ENCODE measurements at places on chromosomes 7 and 10. TPM values are rescaled to one million over a fixed set of nuclear protein-coding genes. Genes with fewer than 3 reads are reported as not detected.

DNA sequence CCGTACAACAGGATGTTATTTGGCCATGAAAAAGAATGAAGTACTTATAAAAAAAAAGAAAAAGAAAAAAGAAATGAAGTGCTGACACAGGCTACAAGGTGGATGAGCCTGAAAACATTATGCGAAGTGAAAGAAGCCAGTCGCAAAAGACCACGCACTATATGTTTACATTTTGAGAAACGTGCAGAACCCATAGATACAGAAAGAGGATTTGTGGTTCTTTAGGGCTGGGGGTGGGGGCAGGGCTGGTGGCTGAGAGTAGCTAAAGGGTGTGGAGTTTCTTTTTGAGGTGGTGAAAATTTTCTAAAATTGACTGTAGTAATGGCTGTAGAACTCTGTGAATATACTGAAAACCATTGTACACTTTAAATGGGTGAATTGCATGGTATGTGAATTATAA lies 86.0 kb upstream of the FAM20C start:
- no peak for DNase-seq

The POU6F2 gene
- not detected for total RNA-seq

- no peak for DNase-seq
These were observed 9.9 kb downstream of the AIFM2 start for GRCh38 chr10:70122742-70123141.

The GSAP gene
- 8.7 TPM for total RNA-seq

DNA sequence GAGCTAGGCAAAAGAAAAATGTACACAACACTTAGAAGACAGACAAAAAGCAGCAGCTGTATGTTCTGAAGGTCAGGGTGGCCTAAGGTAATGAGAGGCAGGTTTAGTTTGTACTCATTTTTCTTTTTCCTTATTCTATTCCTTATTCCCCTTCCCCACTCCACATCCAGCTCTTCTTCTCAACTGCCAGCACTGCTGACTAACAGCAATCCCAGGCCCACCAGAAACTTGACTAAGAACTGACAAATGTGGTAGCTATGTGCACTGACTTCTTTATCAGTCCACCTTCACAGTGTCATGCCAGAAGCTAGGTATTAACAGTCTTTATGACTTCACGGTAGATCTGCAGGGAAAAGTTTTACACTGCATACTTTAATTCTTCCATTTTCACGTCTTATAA lies 6.1 kb downstream of the COPG2 start:
- no peak for DNase-seq

GRCh38 chr10:108490944-108491343 lies 1326.4 kb upstream of the SORCS1 start:
- DNase-seq = no peak

DNA sequence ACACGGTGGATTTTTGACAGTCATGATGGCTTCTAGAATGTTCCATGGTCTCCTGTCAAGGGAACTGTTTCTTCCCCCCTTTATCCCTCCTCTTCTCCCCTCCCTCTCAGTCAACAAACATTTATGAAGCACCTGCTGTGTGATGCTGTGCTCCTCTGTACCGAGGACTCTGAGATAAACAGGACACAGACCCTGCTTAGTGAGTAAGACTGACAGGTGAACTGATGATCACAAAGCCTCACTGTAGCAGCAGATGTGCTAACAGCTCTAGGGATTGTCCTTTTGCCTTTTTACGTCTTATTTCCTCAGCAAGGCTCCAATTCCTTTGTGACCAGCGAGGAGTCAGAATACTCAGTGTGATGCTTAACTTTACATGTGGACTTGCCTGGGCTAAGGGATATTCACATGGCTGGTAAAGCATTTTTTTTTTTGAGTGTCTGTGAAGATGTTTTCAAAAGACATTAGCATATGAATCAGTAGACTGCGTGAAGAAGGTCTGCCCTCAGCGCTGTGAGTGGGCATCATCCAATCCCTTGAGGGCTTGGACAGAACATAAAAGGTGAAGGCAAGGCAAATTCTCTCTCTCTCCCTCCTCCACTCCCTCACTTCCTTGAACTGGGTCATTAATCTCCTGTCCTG lies 170.1 kb downstream of the ADRA2A start:
- DNase-seq = no peak

The ATP6V0E2 gene
- 69.0 TPM for total RNA-seq

The OR2A42 gene
- not detected for total RNA-seq

DNA sequence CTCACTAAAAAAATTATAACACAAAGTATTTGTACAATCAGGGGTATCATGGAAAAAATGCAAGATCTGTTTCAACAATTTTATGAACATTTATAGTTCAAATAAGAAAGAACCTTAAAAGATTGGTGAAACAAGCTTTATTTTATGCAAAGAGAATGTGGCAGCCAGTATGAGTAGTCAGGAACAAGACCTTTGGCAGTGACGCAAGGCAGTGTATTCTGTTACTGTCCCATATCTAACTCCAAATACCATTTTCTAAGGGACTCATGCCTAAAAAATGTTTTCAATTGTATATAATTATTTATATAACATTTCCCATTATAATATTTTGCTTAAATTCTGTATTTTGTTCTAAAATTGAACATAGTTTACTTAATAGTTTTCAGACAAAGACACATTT lies 19.1 kb upstream of the FAM53B start:
- DNase-seq = no peak

The SUFU gene
- 14.2 TPM for total RNA-seq

DNA sequence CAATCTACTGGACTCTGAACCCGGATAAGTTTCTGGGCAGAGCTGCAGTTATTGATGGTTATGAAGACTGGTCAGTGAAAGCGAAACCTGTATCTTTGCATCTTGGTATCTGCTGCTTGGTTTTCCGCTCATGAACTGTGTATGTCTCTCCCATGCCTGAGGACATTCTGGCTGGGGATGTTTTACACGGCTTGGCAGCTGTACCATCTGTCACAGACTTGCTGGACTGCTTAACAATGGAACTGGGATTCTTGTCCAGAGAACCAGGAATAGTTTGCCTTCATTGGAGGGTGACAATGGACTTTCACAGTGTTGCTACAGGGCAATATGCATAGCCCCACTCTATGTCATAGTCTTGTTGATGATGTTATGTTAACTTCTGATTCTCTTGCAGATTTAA lies 119.9 kb upstream of the TMEM106B start:
- DNase-seq = no peak

DNA sequence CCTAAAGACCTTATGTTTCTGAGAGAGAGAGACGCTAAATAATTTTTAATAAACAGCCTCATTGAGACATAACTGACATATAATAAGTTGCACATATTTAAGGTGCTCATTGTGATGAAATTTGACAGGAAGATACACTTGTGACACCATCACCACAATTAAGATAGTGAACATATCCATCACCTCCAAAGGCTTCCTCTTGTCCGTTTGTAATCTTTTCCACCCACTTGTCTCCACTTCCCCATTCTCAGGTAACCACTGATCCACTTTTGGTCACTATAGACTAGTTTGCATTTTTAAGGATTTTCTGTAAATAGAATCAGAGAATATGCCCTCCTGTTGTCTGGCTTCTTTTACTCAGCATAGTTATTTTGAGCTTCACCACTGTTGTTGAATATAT lies 195.1 kb upstream of the WDR11 start:
- no peak for DNase-seq

GRCh38 chr7:149788300-149788851 lies 15.0 kb upstream of the ZNF467 start:
- DNase-seq = no peak

The FAM131B gene
- total RNA-seq = 0.30 TPM

GRCh38 chr7:159026271-159027055 lies 118.2 kb downstream of the VIPR2 start:
- no peak for DNase-seq

GRCh38 chr10:69361303-69361614 lies 55.5 kb downstream of the TACR2 start:
- DNase-seq = no peak

GRCh38 chr7:29988424-29989256 lies 961 bp downstream of the SCRN1 start:
- DNase-seq = peak; percentile 11

DNA sequence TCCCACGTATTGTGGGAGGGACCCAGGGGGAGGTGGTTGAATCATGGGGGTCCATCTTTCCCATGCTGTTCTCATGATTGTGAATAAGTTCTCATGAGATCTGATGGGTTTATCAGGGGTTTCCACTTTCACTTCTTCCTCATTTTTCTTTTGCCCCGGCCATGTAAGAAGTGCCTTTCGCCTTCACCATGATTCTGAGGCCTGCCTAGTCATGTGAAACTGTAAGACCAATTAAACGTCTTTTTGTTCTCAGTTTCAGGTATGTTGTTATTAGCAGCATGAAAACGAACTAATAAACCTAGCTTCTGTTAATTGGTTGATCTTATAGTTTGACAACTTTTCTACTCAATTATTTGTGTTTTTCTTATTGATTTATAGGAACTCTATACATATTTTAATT lies 206.3 kb downstream of the NXPH1 start:
- no peak for DNase-seq

- DNase-seq = no peak
These were observed 2.3 kb downstream of the DNTT start for GRCh38 chr10:96306516-96306915.

The PIP gene
- total RNA-seq = not detected

GRCh38 chr10:111873621-111874135 lies 309.9 kb downstream of the GPAM start:
- DNase-seq = no peak

- no peak for DNase-seq
These were observed 26.8 kb downstream of the ZC3HC1 start for GRCh38 chr7:130024390-130024789.

DNA sequence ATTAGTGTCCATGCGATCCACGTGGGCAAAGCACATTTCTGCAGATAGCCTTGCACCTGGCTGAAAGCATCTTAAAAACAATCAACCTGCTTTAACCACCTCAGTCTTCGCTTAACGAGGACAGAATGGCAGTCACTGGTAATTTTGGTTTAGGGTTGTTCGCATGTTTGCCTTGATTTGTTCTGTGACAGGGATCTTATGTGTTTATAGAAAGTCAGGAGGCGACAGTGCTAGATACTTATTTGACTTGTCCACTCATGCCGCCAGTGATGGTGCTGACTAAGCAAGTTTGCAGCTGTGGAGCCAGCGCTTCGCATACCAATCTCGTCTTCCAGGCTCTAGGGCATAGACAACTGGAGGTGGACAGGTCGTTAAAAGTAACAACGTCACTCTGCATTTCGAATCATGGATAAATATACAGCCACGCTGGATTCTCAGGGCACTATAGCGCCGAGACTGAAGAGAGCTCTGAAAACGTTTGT lies 1.2 kb upstream of the TMEM243 start:
- DNase-seq = no peak

DNA sequence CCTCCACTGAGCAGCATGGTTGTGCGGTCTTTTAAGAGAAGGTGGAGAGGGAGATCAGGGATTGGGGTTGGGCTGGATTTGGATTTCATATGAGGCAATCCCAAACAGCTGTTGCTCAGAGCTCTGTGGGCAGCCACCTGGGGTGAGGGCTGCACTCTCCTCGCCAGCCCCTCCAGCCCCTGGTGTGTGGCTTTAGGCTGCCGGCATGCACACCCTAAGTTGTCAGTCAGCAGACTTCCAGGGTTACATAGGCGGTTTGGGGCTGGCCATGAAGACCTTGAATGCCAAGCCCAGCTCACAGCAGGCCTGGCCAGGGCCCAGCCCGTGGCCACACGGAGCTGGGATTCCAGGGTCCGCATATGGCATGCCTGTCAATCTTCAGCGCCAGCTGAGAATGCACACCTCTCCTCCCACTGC lies 54.8 kb downstream of the ZMIZ1 start:
- DNase-seq = no peak

GRCh38 chr7:117184367-117184766 lies 138.5 kb downstream of the WNT2 start:
- DNase-seq = no peak

GRCh38 chr10:130745821-130746220 lies 565.7 kb downstream of the TCERG1L start:
- DNase-seq = no peak

The BZW2 gene
- 51.3 TPM for total RNA-seq

- DNase-seq = no peak
These were observed 1039.5 kb upstream of the SORCS1 start for GRCh38 chr10:108203905-108204527.

- no peak for DNase-seq
These were observed 14.7 kb upstream of the TMEM106B start for GRCh38 chr7:12196386-12196785.

GRCh38 chr10:75159519-75159918 lies 48.1 kb downstream of the SAMD8 start:
- no peak for DNase-seq

DNA sequence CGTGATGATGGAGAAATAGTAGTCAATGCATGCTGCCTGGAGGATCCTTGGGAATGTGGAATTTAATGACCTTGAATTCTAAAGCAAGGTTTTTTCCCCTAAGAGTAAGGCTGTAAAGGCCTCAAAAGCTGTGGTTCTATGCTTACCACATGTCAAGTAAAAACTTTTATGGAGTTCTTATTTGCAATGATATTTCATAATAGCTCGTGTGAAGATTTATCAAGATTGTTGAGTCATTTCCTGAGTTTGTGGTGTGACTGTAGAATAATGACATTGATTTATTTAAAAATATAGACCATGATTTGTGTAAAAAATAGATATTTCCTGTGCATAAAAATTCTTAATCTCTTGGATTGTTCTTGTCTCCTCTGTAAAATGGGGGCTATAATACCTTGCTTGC lies 67.5 kb upstream of the SORCS1 start:
- no peak for DNase-seq

The C10orf105 gene
- total RNA-seq = 0.52 TPM

GRCh38 chr7:18420748-18421147 lies 74.8 kb upstream of the HDAC9 start:
- no peak for DNase-seq

DNA sequence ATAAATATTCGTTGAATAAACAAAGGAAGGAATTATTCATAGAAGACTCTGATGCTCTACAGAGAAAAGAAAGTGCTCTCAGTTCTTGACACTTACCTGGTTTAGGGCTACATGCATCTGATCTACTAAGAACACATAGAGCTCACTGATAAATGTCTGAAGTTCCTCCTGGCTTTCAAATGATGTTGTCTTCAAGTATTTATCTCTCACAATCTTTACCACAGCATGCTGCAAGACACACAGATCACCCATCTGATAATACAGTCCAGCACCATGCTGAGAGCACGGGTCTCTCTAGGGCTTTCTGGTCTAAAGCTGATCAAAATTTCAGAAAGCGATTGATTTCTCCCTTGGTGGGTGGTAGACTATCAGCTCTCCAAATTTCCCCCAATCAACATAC lies 44.5 kb upstream of the MRPS16 start:
- no peak for DNase-seq

The TMEM184A gene
- total RNA-seq = not detected

The SRRM3 gene
- not detected for total RNA-seq

The NKX2-3 gene
- total RNA-seq = not detected

- DNase-seq = peak; percentile 25
These were observed 213.7 kb downstream of the ELMO1 start for GRCh38 chr7:37234928-37235327.

All from activated CD4-positive, alpha-beta T cell treated with anti-CD3 and anti-CD28 coated beads, Interleukin-2, amount 10 ng/mL, durations not matched to agents 7 days and 5 days (primary cell).